ENCODE measurements at places on chromosomes 6 and 20.

DNA sequence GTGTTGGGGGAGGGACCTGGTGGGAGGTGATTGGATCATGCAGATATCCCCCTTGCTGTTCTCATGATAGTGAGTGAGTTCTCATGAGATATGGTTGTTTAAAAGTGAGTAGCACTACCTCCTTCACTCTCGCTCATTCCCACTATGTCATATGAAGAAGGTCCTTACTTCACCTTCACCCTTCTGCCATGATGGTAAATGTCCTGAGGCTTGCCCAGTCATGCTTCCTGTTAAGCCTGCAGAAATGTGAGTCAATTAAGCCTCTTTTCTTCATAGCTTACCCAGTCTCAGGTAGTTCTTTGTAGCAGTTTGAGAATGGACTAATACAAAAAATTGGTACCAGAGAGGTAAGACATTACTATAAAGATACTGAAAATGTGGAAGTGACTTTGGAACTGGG, 425.9 kb downstream of the HTR1B start:
- no peak for DNase-seq

GRCh38 chr6:55379471-55379870, 52.2 kb downstream of the GFRAL start:
- no peak for DNase-seq

GRCh38 chr6:149733089-149733720, 13.1 kb downstream of the NUP43 start:
- DNase-seq: no peak

GRCh38 chr6:132495604-132496079, 17.3 kb downstream of the STX7 start:
- no peak for DNase-seq

DNA sequence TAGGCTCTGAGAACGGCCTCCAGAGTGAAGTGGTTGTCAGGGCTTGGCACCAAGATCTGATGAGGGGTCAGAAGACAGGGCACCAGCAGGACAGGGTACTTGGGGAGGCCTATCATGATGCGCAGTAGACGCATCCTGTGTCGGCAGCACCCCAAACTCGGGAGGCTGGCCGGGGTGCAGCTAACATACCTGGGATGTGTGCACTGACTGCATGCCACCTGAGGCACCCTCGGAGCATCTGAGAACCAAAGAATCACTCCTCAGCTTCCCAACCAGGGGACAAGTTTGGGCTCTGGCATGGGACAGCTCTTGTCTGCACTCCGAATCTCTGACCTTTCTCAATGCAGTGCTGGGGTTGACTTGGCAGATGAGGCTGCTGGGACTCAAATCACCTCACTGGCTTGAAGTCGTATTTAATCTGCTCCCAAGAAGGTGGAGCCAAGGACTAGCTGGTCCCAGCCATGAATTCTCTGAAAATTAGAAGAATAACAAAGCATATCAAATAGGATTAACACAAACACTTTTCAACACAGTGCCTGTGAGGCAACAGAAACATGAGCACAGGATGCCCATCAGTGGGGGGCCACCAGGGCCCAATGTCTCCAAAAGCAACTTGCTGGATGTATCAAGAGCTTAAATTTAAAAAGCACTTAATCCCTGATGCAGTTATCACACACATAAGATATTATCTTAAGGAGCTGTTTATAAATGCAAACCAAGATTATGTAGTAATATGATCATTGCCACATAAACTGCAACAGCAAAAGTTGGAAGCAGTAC, 348.8 kb downstream of the PREX1 start:
- DNase-seq: no peak

DNA sequence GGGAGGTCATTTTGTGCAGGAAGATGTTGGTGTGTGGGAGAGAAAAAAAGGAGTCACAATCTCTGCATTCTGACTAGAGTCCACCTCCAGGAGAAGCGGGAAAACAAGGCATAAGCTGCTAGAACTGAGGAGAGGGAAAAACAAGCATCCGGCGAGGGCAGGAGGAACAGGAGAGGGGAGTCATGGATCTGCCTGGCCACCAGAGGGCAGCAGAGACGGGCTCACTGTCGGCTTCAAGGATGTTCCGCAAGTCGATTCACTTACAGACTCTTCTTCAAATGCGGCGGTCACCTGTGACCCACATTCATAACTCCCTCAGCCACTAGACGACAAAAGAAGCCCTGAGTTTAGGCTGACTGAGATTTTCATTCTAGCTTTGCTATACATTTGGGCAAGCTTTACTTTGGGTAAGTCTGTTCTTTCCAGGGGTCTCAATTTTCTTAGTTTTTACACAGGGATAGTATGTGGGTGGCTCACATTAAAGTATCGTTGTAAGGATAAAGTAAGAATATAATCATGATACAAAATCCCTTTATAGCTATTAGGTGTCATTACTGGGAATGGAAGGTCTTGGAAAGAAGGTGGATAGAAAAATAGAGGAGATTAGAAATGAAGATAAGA, 6.6 kb upstream of the BTNL2 start:
- peak; percentile 70 for DNase-seq

DNA sequence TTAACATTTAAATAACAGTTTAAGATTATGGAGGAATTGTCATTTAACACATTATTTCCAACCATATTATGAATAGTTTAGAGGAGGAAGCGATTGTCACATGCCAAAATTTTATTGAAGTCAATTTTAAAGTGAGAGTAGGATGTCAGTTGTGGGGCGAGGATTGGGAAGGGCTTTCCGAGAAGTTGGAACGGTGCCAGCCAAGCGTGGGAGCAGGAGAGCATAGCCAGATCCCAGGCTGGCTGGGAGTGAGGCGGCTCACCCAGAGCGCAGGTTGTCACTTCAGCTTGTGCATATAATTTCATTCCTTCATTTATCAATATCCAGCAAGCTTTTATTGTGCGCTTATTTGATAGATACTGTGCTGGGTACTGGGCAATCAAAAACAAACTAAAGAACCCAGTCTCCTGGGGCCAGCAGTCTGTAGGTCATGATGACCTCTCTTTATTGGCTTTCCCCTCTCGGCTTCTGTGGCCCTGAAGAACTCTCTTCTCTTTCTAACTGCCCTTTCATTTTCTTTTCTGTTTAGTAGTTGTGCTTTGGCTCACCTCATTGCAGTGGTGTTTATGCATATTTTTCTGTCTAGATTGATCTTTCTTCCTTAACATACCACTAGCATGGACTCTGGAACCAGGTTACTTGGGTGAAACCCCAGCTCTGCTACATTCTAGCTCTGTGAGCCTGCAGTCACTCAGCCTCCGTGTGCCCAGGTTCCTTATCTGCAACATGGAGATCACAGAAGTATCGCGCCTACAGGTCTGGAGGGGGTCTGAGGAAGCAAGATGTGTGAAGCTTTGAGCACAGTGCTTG, 6.4 kb downstream of the CEP43 start:
- DNase-seq: no peak

GRCh38 chr6:160088069-160088783, 33.4 kb upstream of the SLC22A1 start:
- peak; percentile 94 for DNase-seq

DNA sequence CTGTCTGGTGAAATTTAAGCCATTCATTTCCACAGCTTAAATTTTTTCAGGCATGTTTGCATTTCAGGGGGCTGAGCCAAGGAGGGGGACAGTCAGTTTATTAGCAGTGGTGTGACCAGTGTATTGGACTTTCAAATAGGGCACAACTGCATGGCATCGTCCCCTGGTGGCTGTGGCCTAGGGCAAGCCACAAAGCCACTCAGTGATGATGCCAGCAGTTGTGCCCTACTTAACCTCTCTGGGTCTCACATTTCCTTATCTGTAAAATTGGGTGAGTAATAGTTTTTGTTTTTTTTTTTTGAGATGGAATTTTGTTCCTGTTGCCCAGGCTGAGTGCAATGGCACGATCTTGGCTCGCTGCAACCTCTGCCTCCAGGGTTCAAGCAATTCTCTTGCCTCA, 48.0 kb downstream of the CDC5L start:
- DNase-seq: no peak

GRCh38 chr20:33995053-33995831, 1.5 kb downstream of the RALY start:
- DNase-seq: peak; percentile 13

DNA sequence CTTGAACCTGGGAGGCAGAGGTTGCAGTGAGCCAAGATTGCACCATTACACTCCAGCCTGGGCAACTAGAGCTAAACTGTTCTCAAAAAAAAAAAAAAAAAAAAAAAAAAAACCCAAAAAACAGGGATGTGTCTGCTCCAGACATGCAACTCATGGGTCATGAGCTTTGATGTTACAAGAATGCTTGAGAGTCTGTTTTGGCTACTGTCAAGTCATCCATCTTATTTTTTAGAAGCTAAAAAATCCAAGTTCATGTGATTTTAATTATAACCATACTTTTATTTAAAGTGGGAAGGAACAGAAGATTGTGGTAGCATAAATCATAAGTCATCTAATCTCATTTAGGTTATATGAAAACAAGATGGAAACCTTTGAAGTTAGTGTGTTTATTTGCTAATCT, 120.6 kb downstream of the PDE7B start:
- DNase-seq: no peak

GRCh38 chr6:137975188-137975940, 108.3 kb downstream of the TNFAIP3 start:
- DNase-seq: no peak

DNA sequence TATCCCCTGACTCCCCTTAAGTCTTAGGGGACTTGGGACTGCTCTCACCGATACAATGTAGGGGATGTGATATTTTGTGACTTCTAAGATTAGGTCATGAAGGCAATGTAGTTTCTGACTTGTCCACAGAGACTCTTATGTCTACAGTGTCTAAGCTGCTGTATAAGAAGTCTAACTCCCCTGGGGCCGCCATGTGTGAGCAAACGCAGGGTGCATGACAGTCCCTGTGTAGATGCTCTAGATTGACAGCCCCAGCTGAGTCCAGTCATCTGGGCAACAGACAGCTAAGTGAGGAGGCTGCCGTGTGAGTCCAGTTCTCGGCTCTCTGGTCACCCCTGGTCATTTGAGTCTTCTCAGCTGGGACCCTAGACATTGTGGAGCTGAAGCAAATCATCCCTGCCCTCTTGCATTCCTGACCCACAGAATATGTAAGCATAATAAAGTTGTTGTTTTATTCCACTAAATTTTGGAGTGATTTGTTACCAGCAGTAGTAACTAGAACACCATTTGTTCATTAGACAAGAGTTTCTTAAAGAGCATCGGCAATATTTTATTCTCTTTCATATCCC, 743.3 kb upstream of the CHD6 start:
- DNase-seq: no peak

- DNase-seq: no peak
Measured at GRCh38 chr6:157246771-157247484, 76.4 kb downstream of the TMEM242 start.

DNA sequence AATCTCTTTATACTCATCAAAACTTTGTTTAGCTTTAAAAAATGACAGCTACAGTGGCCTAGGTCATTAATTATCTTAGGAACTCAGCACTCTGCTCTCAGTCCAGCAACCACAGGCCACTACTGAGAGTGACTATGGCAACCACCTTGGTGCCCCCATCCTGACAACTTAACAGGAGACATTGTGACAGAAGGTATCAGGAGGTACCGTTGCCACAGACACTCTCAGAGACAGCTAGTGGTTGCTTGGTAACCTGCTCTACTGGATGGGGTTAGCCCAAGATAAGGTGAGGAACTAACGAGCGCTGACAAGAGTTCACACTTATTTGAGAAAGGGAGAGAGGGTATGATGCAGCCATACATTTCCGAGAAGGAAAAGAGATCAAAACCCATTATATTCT, 76.1 kb upstream of the TFAP2D start:
- DNase-seq: no peak

GRCh38 chr6:41546475-41546865, 289 bp downstream of the FOXP4 start:
- no peak for DNase-seq

DNA sequence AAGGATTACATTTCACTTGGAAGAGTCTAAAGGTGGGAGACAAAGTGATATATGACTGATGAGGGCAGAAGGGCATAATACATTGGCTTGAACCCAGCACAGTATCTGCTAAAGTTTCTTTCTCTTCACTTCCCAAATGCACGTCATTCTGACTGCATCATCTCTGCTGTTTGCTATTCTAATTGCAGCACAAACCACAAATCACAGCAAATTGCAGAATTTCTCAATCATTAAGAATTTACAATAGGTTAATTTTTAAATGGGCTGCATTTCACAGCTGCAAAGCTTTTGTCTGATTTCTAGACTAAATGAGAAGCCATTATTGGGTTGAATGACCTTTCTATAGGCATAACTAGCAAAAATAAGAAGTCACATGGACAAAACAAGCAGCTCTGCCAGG, 337.0 kb downstream of the RNGTT start:
- no peak for DNase-seq

- DNase-seq: no peak
Measured at GRCh38 chr6:136180704-136181511, 69.2 kb downstream of the MTFR2 start.

DNA sequence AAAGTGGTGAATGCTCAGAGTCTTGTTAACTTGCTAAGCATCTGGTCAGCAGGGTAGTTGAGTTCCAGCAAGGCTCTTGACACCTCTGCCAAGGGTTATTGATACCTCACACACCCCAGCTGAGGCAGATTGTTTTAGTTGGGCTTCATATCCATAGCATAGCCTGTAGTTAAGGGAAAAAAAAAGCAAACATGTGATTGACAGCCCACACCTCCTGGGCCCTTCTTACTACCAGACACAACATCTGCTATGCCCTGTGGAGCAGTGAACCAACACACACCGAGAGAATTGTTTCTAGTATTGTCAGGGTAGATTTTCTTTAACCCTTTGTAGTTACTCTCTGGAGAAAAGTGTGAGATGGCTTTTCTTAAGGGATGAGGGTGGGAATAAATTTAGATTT, 697.0 kb upstream of the POU3F2 start:
- no peak for DNase-seq

GRCh38 chr6:94953867-94954631, 623.3 kb upstream of the MANEA start:
- DNase-seq: no peak

DNA sequence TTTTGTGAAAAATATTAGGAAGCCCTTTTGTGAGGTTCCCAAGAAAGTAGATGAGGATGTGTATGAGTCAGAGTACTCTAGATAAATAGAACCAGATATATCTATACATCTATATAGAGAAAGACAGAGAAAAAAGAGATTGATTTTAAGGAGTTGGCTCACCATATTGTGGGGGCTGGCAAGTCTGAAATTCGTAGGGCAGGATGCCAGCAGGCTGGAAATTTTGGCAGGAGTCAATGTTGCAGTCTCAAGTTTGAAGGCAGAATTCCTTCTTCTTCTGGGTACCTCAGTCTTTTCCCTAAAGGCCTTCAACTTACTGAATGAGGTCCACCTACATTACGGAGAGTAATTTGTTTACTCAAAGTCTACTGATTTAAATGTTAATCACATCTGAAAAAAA, 65.3 kb upstream of the SAMD3 start:
- no peak for DNase-seq

DNA sequence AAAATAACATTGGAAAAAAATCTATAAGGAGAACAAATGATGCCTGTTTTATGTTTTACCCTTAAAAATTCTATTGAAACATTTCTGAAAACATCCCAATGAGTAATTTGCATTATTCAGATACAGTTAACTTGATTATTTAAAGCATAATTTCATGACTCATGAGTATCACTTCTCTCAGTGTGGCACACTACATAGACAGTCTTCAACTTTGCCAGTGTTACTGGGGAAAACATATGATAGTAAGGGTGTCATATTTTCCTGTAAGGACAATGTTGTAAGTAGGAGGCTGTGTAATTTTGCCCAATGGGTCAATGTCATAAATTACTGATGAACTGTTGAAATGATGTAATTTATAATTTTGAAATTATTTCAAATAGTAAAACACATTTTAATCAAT, 125.5 kb downstream of the PHACTR1 start:
- DNase-seq: no peak
